ENCODE measurements at places on chromosomes 12 and 14.

- no peak for DNase-seq
Observed at GRCh38 chr14:57634335-57634734, 140.7 kb upstream of the CCDC198 start.

- no peak for DNase-seq
Observed at GRCh38 chr12:132424811-132425210, 65.1 kb upstream of the FBRSL1 start.

GRCh38 chr14:55152052-55152753 lies 23.2 kb downstream of the LGALS3 start:
- no peak for DNase-seq

GRCh38 chr12:132427999-132428935 lies 61.7 kb upstream of the FBRSL1 start:
- DNase-seq: no peak
